ENCODE measurements at places on chromosomes 1 and 21.

- DNase-seq, result no peak
These were observed 13.7 kb downstream of the PI4KB start for GRCh38 chr1:151313501-151313900.

DNA sequence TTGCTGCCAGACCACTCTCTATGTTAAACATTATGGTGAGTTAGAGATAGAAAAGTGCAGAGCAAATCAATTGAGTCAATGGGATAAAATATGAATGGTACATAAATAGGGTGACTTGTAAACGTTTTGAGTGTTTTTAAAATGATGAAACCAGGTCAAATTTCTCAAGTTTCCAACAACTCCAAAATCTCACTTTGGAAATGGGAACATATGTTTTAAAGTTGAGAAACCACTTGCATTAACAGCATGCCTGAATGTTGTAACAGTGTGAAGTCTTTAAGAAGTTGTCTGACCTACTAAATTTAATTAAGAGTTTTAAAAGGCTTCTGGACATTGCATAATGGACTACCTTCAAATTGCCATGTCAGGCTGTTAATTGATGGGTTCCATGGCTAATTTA is 33.6 kb upstream of the RAVER2 start:
- DNase-seq, result no peak

DNA sequence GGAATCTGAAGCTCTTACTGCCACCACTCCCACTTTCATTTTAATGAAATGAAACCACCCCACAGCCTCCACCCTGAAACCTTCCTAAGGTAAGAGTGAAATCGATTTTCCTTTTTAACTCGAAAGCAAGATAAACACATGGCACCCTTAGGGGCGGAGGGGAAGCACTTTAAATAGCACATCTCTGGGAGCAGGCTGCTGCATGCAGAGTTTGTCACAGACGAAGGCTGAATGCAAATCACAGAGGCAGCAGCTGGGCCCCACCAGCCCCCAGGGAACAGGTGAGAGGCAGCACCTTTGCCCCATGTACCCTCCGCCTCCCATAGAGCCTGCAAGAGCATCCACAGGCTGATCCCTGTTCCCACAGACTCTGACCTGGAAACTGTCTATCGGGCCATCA is 60.0 kb upstream of the GRIK3 start:
- no peak for DNase-seq

GRCh38 chr1:85602571-85602970 is 22.0 kb downstream of the CCN1 start:
- DNase-seq, result no peak

- peak; percentile 87 for DNase-seq
These were observed 107.5 kb downstream of the HIVEP3 start for GRCh38 chr1:41811051-41811795.

GRCh38 chr1:172531412-172532182 is 1.4 kb upstream of the SUCO start:
- DNase-seq, result no peak

GRCh38 chr1:157004806-157005205 is 40.7 kb downstream of the ARHGEF11 start:
- no peak for DNase-seq

GRCh38 chr1:45608175-45609156 is 15.4 kb downstream of the CCDC17 start:
- DNase-seq, result no peak

- no peak for DNase-seq
These were observed 5.8 kb upstream of the TGFB2 start for GRCh38 chr1:218339267-218339831.

DNA sequence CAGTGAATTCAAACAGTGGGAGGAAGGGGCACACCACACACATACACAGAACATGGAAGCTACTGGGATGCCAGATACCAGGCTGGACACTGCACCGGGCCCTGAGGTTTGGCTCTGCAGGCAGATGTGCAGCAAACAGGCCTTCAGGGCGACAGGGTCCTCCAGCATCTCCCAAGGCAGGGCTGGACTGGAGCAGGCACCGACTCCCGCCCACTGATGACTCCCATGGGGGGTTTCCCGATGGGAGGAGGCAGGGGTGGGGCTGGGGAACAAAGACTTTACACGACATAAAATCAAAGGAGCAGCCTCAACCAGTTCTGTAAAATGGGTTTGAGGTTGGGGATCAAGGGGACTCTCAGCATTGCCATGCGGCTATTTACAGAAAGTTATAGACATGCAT is 118.1 kb downstream of the SYT2 start:
- DNase-seq, result no peak

- no peak for DNase-seq
These were observed 30.6 kb downstream of the GNAI3 start for GRCh38 chr1:109578947-109579443.

DNA sequence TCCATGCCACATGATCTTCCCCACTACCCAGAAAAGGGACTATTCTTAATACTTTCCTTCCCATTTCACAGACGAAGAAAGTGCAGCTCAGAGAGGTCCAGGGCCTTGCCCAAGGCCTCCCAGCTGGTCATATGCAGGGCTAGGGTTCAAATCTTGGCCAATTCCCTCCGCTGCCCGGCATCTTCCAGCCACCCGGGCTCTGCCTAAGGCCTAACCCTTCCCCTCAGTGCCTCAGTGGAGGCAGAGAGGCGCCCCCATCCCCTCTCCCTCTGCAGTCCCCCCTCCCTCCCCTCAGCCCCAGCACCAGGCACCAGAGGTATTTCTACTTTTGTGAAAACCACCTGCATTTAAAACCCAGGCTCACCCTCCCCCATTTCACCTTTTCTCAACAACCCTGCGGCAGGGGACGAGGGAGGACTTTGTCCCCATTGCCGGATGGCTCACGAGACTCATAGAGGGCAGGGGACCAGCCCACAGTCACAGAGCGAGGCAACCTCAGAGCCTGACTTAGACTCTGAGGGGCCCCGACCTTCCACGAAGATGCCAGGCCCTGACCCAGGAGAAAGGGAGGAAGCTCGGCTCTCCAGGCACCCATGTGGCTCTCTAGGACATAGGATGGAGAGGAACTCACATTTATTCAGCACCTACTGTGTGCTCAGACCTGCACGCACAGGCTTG is 12.3 kb downstream of the LAPTM5 start:
- DNase-seq, result no peak
